Activated CD8-positive, alpha-beta memory T cell treated with anti-CD3 and anti-CD28 coated beads for 24 hours (primary cell): ENCODE measurements at places on chromosomes 11 and 22.
A peak's percentile ranks its signal among the peaks of the same experiment; 100 is the strongest.

GRCh38 chr22:40423310-40423688 is 52.9 kb downstream of the SGSM3 start:
- no peak for DNase-seq

GRCh38 chr11:43550714-43551113 is 129.8 kb upstream of the HSD17B12 start:
- DNase-seq: no peak

- no peak for DNase-seq
Measured at GRCh38 chr11:27064086-27064485, 23.5 kb downstream of the BBOX1 start.

GRCh38 chr11:97259884-97260283 is 870.1 kb downstream of the JRKL start:
- no peak for DNase-seq

DNA sequence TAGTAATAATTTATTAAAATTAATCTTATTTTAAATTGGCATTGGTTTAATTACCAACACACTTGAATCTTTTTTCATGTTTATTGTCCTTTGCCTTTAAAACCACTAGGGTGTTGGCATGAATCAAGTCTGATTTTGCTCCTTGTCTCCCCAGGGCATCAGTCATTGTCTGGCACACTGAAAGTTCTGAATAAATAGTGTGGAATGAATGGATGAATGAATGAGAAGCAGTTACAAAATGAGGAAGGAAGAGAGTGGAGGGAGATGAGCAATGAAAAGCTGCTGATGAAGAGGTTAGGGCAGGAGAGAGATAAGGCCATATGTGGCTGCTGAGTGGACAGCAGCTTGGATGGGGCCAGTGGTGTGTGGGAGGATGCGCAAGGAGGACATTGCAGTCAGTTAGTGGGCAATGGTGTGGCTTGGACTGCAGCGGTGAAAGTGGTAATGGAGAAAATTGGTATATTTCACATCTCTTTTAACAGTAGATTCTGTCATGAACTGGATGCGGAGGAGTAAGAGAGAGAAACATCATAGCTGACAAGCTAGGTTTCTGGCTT is 132.0 kb downstream of the SPON1 start:
- DNase-seq: no peak

DNA sequence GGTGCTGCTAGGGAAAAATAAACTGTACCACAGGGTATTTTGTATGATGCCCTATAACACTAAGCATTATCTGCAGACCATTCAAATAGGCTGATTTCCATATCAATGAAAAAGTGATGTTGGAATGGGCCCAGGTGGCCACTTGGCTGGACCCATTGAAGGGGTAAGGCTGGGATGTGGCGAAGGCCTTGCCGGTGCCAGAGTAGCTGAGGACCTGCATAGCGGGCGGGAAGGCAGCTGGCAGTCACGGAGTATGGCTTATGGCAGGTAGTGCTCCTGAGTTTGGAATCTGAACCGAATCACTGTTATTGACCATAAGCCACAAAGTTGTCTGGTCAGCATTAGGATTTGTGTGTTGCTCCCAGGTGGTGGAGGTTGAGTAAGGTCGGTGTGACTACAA is 131.0 kb downstream of the MICAL2 start:
- DNase-seq: no peak

GRCh38 chr11:96763244-96763643 is 373.4 kb downstream of the JRKL start:
- DNase-seq: no peak

- no peak for DNase-seq
Measured at GRCh38 chr11:13434247-13435205, 28.5 kb downstream of the BTBD10 start.

DNA sequence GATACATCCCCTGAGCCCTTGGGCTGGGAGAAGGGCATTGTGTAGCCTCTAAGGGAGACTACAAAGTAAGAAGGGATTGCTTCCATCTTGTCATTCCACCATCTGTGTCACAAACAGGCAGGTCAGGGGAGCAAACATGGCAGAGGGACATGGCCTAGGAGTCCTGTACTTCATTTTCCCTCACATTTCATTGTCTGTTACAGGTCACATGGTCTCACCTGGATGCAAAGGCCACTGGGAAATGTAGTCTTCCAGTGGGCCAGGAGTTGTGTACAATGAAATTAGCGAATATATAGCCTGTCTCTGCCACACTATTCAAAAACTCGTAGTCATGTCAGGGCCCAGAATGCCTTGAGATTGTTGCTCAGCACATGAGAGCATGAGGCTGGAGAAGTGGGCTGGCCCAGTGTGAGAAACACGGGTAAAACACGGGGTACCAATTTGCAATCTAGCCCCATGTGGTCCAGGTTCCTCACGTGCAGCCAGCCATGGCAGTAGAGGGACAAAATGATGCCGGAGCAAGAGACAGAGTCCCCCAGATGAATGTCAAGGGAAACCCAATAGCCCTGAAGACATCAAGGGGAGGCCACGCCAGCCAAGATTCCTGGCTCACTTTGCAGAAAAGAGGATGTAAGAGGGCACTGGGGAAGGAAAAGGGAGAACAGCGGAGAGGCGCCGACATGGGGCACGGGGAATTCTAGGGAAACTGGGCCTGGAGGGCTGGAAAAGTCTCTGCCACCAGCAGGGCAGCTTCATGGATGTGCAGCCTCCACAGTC is 47.7 kb upstream of the EMID1 start:
- no peak for DNase-seq

- peak; percentile 76 for DNase-seq
Measured at GRCh38 chr22:44567846-44568493, 69.9 kb upstream of the RTL6 start.

- peak; percentile 82 for DNase-seq
Measured at GRCh38 chr11:57458410-57459163, 1.7 kb upstream of the RTN4RL2 start.

DNA sequence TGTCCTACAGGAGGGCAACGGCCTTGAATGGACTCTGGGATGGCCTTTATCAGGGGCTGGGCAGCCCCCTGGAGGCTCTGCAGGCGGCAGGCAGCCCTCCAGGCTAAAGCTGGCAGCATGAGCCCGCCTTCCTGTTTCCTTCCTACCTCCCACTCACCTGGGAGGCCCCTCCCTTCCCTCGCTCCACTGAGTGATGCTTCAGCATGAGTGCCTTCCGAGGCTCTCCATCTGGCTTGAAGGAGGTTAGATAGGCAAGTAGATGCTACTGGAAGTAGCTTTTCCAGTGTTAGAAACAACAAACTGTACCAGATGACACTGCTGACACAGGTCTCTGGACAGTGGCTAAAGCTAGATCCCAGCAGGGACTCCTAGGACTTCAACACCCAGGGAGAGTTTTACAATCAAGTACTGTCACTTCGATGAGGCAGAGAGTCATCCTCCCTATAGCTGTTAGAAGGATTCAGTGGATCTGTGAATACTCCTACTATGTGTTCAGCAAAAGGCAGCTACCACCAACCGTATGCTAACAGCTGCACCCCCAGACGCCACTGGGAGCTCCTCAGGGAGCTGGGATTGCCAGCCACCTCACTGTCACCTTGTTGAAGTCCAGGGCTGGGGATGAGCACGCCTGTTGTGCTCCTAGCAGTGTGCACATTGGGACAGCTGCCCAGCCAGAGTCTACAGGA is 4.1 kb upstream of the SLC25A1 start:
- DNase-seq: no peak

DNA sequence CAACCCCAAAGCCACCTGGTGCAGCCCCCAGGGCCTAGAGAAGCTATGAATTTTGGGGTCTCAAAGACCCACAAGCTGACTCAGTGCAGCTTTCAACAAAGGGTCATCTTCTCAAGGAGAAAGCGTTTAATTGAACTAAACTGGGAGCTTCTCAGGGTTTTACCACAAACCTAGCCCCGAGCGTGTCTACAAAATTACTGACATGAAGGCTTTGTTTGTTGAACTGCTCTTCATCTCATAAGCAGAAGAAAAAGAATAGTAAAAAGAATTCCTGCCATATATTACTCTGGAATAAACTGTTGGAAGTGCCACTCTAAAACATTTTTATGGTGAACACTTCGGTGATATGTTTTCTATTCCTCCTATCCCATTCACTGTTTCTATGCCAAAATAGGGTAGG is 50.8 kb upstream of the INCENP start:
- DNase-seq: no peak

GRCh38 chr11:132171031-132171430 is 800.6 kb downstream of the NTM start:
- no peak for DNase-seq

DNA sequence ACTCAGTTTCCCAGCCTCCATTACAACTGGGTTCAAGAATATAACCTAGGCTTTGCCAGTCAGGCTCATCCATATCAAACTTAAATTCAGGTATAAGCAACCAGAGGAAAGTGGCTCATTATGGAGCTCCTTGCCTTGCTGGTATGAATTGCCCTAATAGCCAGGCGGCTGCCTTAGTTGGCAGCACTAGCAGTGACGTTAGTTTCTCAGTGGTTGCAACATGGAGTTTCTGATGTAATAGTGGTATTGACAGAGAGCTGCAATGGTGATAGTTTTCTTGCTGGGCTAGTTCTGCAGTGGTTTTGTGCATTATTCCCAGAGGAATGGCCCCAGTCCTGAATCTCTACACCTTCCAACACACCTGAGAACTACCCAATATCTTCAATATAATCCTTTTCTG is 3.8 kb upstream of the TMEM123 start:
- no peak for DNase-seq

GRCh38 chr22:38984224-38984623 is 2.1 kb downstream of the APOBEC3B start:
- no peak for DNase-seq

DNA sequence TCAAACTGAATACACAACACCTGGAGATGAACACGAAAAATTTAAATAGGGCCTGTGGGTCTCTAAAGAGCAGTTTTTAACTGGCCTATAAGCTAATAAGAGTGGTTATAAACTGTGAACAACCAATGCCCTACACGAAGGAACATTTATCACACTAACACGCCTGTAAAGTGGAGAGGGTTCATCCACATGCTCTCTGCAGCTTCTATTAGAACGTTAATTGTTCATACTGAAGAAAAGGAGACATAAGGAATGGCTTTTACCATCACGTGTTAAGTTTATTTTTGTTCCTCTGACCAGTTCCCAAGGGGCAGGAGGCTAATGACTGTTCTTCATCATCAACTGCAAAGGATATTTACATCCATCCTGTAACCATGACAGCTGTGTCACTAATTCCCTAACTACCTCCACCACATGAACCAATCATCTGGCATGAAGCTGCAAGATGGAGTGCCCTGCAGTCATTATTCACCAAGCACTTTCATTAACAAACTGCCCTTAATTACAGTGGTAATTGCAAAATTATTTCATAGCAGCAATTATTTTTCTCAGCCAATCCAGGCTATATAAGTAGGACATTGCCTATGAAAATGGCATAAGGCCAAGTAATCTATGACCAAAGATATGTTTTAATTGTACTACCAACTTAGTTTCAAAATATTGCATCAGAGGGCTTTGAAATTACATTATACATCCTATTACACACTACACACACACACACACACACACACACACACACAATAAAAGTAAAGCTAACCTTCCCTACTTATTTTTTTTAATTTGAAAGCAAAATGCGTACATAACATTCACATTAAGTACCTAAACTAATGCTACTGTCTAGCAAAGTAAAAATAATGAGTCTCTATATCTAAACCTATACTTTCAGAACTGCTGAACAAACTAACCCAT is 186.7 kb downstream of the CADM1 start:
- no peak for DNase-seq
